Trophoblast cell (in vitro differentiated cells and primary cell): ENCODE measurements at places on chromosomes 12 and 14.
A peak's percentile ranks its signal among the peaks of the same experiment; 100 is the strongest.

DNA sequence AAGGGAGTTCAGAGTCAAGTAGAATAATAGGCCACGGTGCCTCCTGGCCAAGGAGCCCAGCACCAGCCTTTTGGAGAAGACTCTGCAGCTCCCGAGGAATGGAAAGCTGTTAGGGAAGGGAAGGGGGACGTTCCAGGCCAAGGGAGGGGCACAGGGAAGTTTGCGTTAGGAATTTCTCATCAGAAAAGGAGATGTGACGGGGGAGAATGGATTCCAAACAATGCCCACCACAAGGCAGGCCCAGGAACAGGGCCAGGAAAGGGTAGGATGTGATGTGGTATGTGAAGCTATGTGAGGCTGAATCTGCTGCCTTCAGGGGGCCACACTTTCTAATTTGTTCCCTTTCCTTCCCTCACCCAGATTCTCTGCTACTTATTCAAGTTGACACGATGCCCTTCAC, 46.0 kb downstream of the DGLUCY start:
- DNase-seq, result peak; percentile 52
- H3K27ac ChIP-seq, result no peak overlapping the region
- H3K4me1 ChIP-seq, result peaks cover 8% of the 10 kb centered on the region

DNA sequence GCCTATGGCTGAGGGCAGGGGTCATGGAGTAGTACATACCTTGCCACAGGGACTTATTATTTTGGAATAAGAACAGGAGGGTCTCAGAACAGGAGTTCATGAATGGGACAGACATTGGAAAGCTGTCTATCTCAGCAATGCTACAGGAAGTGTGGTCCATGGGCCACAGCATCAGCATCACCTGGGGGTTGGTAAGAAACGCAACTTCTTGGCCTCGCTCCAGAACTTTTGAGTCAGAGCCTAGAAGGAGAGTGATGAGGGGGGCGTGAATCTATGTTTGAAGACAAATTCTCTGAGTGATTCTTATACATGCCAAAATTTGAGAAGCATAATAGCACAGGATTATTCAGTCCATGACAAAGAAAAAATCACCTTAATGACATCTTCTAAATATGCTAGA, 156.6 kb downstream of the RPAP3 start:
- H3K27me3 ChIP-seq, result no peaks in the 10 kb centered on the region
- no peaks in the 10 kb centered on the region for H3K36me3 ChIP-seq
- no peak for DNase-seq
- H3K27ac ChIP-seq, result no peak overlapping the region
- H3K4me1 ChIP-seq, result no peaks in the 10 kb centered on the region

DNA sequence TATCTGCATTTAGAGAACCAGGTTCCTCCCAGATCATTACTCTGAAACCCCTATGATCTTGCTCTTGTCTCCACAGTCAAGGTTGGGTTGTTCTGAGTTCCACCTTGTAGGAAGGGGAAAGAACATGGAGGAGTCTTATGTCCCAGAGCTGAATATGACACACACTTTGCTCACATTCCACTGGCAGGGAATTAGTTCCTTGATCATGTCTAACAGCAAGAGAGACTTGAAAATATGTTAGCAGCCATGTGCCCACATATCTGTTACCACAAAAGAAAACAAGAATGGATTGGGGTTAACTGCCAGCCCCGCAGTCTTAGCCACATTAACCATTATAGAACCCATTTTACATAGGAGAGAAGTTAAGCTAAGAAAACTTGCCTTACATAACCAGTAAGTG, 71.1 kb upstream of the MDM1 start:
- DNase-seq, result no peak
- H3K4me3 ChIP-seq, result no peak overlapping the region
- no peaks in the 10 kb centered on the region for H3K36me3 ChIP-seq
- H3K27me3 ChIP-seq, result no peaks in the 10 kb centered on the region
- no peaks in the 10 kb centered on the region for H3K4me1 ChIP-seq

GRCh38 chr12:120283318-120283717, 8.4 kb downstream of the RNU4-2 start:
- peak; percentile 95 for DNase-seq
- peaks cover 14% of the 10 kb centered on the region for H3K4me1 ChIP-seq
- H3K4me3 ChIP-seq, result no peak overlapping the region
- H3K27me3 ChIP-seq, result no peaks in the 10 kb centered on the region
- H3K36me3 ChIP-seq, result no peaks in the 10 kb centered on the region
- H3K27ac ChIP-seq, result peak overlapping the region; percentile 51

- H3K4me1 ChIP-seq, result no peaks in the 10 kb centered on the region
- no peak overlapping the region for H3K27ac ChIP-seq
Observed at GRCh38 chr12:46462641-46463355, 90.2 kb upstream of the SLC38A2 start.
